IMR-90 (cell line): ENCODE measurements at places on chromosomes 5 and 9. TPM values are rescaled to one million over a fixed set of nuclear protein-coding genes. Genes with fewer than 3 reads are reported as not detected.
A peak's percentile ranks its signal among the peaks of the same experiment; 100 is the strongest.

DNA sequence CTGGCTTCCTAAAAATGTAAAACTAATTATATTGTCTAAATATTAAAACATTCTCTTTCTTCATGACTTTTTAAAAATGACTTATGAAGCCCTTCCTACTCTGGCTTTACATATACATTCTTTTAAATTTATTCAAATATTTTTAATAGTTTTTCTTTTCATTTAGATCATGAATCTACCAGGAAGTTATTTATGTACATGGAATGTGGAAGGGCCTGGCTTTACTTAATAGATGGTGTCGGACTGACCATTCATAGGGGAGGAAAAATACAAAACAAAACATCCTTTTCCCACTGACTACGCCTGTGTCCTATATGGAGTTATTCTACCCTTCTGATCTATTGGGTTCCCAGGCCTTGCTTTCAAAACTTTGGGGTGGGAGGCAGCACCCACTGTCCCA, 129.8 kb downstream of the MACROH2A1 start:
- peak; percentile 66 for DNase-seq

DNA sequence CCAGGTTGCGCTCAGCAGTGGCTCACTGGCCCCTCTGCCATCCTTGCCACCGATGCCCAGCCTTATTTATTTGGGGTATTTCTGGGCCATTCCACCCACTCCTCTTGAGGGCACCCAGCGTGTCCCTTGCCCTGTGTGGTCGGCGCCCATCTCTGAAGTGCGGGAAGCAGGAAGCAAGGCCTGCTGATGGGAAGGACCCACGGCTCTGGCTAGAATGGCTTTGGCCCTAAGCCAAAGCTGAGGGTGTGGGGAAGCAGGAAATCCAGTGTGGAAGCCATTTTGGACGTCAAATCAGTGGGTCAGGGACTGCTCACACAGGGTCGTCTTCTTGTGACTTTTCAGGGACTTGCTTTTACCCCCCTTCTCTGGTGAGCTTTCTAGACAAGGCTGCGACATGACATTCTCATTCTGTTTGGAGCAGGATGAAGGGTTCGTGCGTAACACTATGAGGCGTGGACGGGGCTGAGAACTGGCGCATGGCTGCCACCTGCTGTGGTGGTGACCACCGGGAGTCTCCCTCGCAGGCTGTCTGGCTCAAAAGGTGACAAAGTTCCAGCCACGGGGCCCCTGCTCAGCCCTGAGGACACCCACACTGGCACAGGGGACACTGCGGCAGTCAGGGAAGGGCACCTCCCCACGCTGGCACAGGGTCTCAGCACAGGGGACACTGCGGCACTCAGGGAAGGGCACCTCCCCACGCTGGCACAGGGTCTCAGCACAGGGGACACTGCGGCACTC, 50.7 kb upstream of the NKD2 start:
- DNase-seq = peak; percentile 9

DNA sequence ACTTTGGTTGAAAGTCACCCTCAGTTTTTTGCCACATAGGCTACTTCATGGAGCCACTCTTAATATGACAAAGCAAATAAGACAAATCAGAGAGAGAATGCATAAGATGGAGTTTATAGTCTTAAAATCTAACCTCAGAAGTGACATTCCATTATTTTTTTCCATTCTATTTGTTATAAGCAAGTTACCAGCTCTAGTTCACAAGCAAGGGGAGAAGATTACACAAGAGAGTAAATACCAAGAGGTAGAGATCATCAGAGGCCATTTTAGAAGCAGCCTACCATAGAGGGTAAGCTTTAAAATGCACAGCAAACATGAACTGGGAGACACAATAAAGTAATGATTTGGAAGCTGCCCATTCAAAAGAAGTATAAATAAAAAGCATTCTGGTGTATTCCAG, 651.3 kb upstream of the MEF2C start:
- peak; percentile 6 for DNase-seq

DNA sequence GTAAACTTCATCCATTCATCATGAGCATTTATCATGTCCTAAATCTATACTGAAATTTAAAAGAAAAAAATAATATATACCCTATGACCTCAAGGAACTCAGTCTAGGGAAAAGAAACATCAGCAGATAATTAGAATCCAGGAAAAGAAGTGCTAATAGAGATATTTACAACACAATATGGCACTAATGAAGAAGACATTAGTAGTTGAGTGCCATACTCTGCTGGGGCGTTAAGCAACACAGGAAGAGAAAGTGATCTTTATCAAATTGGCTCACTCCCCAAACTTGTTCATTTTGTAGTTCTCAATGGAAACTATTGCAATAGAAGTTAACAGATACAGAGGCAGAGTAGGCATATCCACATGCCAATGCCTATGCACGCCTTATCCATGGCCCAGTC, 27.5 kb downstream of the GABRA6 start:
- no peak for DNase-seq

GRCh38 chr5:52177193-52177592, 610.5 kb upstream of the ITGA1 start:
- DNase-seq = no peak

DNA sequence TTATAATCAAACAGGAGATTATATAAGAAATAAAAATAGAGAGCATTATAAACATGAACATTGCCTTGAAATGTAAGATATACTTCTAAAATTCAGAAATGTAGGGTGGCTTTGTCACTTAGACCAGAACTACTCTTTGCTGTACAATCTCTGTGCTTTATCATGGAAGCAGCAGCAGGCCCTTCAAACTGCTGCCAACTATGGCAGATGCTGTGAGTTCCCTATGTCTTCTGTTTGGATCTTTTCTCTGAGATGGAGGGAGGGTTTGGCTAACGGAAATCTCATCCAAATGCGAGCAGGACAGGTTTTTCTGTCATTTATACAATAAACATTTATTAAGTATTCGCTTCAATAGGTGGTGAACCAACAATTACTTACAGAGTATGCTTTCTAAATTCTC, 34.8 kb upstream of the RICTOR start:
- DNase-seq = no peak

DNA sequence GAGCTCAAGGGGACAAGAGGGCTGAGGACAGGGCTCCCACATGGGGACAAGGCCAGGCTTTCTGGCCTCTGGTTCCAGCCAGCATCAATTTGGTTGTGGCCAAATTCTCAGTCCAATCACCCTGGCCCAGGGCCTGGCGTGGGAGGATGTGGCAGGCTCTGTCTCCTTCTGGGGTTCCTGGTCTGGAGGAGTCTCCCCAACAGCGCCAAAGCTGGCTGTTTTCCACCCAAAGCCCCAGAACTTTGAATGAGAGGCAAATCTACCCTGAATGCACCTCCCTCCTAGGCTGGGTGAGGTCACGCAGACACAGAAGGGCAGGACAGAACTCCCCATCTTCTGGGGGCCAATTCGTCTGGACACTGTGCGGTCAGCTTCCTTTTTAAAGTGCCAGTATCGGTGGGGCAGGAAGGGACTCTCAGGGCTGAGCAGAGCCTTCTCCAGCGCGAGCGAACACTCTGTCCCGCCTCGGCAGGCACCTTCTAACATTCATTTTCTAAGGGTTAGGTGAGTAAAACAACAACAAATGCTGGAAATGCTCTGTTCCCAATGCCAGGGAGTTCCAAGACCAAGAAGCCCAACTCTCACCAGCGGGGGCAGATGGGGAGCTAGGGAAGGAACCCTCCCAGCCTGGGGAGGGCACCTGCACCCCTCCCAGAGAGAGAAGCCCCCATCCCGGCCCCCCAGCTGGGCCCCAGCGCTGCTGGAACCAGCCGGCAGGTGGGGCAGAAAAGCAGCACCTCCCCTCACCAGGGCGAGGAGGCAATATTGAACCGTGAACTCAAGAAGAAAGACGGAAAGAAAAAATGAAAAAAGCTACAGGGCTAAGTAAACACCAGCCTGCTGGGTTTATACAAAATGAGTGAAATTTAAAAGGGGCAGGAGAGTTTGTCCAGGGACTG, 3.7 kb upstream of the DPM2 start:
- DNase-seq = no peak

KIF24 gene
- total RNA-seq = 2.5 and 3.0 TPM in 2 replicates

ALDH1A1 gene
- total RNA-seq = not detected in 2 replicates
